ENCODE measurements at places on chromosomes 3 and 15.

DNA sequence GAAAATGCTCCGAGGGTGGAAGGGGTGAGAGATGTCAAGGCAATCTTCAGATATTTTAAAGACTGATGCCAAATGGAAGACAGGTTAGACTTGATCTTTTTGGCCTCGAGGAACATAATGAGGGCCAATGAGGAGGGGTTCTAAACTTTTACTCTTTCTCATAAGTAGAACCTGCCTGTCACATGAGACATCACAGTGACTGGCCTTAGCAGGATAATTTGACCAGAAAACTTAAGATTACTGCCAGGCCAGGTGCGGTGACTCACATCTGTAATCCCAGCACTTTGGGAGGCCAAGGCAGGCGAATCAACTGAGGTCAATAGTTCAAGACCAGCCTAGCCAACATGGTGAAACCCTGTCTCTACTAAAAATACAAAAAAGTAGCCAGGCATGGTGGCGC is 12.2 kb downstream of the TM4SF4 start:
- no peak for DNase-seq

DNA sequence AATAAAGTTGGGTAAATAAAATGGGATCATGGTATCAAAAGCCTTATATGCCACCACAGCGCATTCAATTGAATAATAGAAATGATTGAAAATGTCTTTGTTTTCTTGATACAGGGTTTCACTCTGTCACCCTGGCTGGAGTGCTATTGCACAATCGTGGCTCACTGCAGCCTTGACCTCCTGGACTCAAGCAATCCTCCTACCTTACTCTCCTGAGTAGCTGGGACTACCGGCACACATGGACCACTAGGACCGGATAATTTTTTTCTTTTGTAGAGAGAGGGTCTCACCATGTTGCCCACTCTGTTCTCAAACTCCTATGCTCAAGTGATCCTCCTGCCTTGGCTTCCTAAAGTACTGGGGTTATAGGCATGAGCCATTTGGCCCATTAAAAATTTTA is 33.8 kb upstream of the BBX start:
- no peak for DNase-seq

GRCh38 chr3:151305060-151305774 is 11.4 kb downstream of the GPR87 start:
- no peak for DNase-seq

GRCh38 chr3:172094621-172095557 is 55.5 kb downstream of the FNDC3B start:
- DNase-seq, result peak; percentile 28

- no peak for DNase-seq
These were observed 325.5 kb downstream of the SI start for GRCh38 chr3:164752812-164753211.

- DNase-seq, result no peak
These were observed 111.5 kb downstream of the CFAP44 start for GRCh38 chr3:113329757-113330156.

DNA sequence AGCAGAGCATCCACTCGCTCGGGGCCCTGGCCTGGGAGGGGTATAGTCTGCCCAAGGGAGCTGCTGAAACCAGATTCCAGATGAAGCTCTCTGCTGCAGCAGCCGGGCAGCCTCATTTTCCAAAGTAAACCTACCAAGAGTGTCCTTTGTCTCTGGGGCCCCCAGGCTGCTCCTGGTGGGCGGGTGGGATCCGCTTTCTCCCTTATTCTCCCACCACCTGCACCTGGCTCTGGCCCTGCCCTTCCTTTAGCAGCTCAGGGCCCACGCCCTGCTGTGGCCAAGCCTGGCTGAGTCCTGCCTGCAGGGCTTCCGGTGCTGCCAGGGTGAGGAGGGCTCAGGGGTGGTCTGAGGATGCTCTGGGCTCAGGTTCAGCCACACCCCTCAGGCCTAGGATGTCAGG is 13.0 kb downstream of the SCN5A start:
- DNase-seq, result no peak

DNA sequence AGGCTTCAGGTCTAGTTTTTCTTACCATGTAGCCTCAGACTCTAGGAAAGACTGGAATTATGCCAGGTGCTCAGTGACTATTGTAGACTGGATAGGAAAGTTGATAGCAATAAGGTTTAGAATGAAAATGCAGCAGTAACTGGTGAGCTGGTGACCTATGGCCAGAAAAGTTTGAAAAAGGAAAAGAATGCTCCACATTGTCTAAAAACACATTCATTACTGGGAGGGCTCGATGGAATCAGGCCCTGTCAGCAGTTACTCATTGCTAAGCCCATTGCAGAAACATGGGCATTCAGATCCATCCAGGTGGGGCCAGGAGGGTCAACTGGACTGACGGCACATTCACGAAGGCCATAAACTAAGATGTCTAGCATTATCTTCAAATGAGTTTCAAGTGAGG is 8.7 kb upstream of the MBNL1 start:
- no peak for DNase-seq

GRCh38 chr3:194938845-194939531 is 253.3 kb downstream of the FAM43A start:
- DNase-seq, result no peak

GRCh38 chr15:68729789-68730411 is 90.8 kb downstream of the ANP32A start:
- DNase-seq, result no peak

GRCh38 chr3:7382293-7383010 is 521.5 kb downstream of the GRM7 start:
- no peak for DNase-seq

DNA sequence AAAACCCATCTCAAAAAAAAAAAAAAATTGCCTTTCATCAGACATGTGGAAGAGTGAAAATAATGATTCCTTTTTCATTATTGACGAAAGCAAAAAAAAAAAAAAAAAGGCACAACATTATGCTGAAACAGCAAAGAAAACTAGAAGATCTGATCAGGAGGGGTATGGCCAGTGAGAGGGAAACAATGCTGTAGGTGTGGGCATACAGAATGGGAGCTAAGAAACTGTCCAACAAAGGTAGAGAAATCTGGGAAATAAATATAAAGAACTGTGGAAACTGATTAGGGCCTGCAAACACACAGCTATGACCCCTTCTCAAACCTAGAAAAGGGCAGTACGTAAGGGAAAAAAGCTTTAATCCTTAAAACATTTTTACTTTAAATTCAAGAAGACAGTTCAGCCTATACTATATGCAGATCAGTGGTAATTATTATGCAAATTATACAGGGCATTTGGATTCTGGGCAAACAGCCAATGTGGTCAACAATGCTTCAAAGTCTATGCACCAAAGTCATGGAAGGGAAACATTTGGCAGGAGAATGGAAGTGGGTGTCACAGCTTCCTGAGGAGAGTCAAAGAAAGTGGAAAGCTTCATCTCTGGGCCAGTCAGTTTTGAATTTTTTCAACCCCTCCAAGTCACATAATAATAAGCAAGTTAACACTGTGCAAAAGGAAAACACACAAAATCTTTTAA is 68.3 kb upstream of the SLC12A8 start:
- DNase-seq, result no peak

- DNase-seq, result peak; percentile 59
These were observed 312.1 kb downstream of the SLC9A9 start for GRCh38 chr3:143535994-143536784.

DNA sequence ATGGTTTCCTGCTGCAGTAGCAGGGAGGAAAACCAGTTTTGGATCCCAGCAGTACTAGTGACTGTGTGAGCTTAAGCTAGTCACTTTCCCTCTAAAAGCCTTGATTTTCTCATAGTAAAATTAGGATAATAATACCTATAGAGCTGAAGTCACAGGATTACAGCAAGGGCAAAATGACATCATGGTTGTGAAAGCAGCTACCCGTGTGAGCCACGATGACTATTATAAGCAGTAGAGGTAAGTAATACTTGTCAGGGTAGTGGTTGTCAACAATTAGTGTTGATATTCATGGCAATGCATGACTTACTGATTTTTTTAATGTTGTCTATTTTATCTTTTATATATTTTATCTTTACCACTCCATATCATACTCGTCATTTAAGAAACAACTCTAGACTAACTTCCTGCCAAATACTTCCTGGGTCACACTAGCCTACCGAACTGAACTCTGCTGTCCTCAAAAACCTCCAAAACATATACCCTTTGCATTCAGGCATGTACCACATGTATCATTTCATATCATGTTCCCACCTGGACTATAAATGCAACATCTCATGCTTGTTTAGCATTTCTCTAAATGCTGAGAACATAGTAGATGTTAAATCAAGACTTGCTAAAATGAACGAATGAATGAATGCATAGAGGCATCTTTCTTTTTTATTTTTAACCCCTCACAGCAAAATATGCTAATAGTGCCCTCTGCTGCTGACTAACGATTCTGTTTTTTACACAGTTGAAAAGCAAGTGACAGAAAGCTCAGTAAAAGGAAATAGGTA is 172.6 kb downstream of the P3H2 start:
- no peak for DNase-seq

- DNase-seq, result no peak
These were observed at the start of gene PYDC2 for GRCh38 chr3:191461113-191461595. Gene PYDC2, plus strand, starts transcription at chr3:191461163. Its CDS starts 0 bp downstream, at chr3:191461163.

DNA sequence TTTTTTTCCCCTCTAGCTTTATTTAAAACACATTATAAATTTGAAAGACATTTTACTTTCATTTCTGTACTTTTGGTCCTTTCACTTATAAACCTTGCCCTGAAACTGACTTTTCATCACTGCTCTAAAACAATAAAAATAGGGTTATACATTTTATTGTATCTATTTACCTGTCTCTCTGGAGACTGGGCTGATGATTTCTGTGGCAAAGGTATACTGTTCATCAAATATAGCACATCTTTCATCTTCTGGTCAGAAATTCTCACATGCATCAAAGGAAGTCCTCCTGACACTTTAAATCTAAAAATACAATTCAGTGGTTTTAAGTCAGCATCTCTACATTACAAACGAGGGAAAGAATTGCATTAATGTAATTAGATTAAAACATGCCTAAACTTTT is 86.1 kb downstream of the VPS13C start:
- no peak for DNase-seq

GRCh38 chr3:71048948-71049347 is 534.6 kb downstream of the FOXP1 start:
- DNase-seq, result no peak

DNA sequence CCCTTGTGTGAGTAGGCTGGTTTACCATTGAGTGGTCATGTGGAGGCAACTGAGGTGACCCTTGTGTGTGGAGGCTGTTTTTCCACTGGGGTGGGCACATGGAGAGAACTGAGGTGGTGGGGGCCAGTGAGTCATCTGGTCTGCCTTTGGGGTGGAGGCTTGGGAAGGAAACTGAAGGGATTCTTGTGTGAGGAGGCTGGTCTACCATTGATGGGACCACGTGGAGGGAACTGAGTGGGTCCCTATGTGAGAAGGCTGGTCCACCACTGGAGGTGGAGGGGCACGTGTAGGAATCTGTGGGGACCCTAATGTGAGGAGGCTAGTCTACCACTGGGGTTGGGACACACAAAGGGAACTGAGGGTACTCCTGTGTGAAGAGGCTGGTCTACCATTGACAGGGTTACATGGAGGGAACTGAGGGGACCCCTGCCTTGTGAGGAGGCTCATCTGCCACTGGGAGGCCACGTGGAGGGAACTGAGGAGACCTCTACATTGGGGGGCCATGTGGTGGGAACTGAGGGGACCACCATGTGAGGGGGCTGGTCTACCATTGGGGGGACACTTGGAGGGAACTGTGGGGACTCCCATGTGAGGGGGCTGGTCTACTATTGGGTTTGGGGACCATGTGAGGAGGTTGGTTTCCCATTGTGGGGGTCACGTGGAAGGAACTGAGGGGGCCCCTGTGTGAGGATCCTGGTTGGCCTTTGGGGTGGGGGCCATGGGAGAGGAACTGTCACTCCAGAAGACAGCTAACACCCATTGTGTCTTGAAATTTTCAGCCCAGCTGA is 164.5 kb downstream of the WNT7A start:
- no peak for DNase-seq

- DNase-seq, result no peak
These were observed 10.5 kb upstream of the BUB1B start for GRCh38 chr15:40150163-40150925.

DNA sequence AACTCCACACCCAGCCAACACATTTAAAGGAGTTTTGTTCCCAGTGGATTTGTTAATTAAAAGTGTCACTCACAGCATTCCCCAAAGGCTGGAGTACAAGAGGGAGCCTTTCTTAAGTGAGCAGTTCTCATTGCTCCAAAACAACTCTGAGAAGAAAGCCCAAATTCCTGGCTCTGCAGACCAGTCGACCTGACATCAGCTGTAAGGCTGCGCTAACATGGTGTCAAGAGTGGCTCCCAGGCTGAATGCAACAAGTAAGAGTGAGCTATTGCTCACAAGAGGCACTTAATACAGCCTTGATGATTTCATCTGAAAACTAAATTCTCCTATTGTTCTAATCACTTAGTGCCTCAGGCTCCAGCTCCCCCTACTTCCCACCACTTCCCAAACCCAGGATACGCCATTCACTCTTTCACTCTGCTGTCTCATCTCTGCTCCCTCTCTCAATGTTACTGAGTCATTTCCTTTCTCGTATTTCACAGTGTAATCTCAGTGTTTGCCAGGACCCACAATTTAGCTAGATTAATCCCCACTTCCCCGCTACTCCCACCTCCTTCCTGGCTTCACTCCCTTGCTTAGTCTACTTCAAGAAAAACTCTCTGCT is 81.8 kb downstream of the WWTR1 start:
- no peak for DNase-seq

DNA sequence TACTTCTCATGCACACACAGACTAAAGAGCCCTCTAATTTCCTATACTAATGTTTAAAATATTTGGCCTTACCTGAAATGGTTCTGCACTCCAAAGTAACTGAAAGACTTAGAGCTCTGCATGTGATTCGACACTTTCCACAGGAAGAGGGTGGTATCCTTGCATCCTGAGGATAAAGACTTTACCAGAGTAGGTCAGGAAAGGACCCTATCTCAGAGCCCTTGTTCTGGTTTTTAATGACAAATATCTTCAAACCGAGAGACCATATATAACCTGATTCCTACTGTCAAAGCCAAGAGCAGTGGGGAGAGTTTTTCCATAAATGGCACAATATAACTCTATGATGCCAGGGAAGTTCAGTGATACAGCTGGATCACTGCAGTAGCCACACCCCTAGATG is at the start of gene GP5:
Gene GP5, minus strand, starts transcription at position 101 of the 400 bp plus-strand sequence. CDS start 984 bp downstream, outside the sequence.
- no peak for DNase-seq

- DNase-seq, result no peak
These were observed 23.6 kb downstream of the VEPH1 start for GRCh38 chr3:157479464-157480243.

DNA sequence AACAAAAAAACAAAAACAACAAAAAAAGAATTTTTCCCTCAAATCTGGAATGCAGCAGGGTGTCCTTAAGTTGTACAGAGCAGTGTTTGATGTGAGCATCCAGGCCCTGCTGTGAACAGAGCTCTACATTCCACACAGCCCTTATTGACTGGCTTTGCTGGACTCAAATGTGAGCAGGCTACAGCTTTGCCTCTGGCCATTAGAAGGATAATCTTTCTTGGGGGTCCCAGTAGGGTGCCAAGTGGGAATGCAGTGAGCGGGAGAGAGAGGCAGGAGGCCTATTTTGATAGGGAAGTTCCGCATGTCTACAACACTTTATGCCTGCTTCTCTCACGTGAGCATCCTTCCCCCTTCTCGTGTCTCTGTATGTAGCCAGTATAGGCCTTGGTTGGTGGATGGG is 34.4 kb upstream of the TPRG1 start:
- no peak for DNase-seq

Data from GM19239 (cell line).